SW 1271 (cell line): ENCODE measurements at places on chromosomes 7 and 10.

DNA sequence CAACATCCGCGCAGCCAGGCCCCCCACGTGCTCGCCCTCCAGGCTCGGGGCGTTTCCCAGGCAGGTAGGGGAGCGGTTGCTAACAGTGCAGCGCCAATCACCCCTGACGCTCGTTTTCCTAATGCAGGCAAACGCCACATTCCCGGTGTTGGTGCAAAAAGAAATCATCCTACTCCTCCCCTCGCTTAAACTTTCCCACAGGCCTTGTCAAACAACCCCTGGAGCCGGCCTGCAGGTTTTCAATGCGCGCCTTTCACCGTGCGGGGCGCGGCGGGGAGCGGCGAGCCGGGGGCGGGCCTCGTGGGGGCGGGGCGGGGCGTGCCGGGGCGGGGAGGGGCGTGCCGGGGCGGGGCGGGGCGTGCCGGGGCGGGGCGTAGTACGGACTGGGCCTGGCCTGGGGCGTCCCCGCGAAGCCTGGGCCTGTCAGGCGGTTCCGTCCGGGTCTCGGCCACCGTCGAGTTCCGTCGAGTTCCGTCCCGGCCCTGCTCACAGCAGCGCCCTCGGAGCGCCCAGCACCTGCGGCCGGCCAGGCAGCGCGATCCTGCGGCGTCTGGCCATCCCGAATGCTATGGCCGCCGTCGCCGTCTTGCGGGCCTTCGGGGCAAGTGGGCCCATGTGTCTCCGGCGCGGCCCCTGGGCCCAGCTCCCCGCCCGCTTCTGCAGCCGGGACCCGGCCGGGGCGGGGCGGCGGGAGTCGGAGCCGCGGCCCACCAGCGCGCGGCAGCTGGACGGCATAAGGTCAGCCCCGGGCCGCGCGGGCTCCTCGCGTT, at the start of gene ECHDC3:
Gene ECHDC3, plus strand, starts transcription at position 374 of the 770 bp plus-strand sequence. Its CDS starts 195 bp downstream, at position 569.
- DNase-seq: no peak

DNA sequence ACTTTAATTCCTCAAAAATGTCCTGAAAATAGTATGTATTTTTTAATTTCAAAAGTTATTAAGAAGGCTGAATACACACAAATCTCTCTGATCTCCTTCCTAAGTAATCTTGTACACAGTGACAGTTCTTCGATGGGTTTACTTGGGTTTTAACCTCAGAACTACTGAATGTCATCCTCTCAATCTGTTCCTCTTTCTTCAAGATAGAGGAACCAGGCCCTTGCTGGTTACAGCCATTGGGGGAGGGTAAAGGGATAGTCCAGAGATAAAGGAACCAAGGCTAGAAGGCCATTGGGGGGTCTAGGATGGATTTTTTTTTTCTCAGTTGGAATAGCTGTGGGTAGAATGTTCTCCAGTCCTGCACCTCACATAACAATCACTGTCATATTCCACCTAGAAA, 224.9 kb downstream of the SKIDA1 start:
- no peak for DNase-seq

- DNase-seq: no peak
Measured at GRCh38 chr7:96416599-96416998, 94.7 kb upstream of the SLC25A13 start.

DNA sequence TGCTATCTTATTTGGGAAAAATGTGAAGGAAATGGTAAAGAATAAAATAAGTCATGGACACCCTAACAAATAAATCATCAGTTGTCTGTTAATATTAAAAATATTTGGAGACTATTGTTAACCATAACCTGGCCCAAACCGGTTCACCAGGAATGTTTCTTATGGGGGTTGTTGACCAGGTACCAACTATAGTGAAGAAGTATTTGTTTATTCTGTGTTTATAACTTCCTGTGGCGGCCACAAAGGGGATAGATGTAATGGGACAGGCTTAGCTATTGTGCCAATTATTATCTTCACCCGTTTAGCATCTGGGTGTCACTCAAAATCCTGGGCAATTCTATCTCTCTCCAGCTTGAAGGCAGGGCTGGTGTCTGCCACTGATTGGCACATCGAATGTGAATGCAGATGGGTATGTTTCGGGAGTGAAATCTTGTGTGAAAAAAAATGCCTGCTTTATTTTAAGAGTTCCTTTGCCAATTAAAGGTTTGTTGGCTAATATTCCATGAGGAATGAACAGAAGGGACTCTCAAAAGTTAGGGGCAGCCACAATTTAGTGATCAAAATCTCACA, 500.9 kb downstream of the ARL4A start:
- DNase-seq: no peak

DNA sequence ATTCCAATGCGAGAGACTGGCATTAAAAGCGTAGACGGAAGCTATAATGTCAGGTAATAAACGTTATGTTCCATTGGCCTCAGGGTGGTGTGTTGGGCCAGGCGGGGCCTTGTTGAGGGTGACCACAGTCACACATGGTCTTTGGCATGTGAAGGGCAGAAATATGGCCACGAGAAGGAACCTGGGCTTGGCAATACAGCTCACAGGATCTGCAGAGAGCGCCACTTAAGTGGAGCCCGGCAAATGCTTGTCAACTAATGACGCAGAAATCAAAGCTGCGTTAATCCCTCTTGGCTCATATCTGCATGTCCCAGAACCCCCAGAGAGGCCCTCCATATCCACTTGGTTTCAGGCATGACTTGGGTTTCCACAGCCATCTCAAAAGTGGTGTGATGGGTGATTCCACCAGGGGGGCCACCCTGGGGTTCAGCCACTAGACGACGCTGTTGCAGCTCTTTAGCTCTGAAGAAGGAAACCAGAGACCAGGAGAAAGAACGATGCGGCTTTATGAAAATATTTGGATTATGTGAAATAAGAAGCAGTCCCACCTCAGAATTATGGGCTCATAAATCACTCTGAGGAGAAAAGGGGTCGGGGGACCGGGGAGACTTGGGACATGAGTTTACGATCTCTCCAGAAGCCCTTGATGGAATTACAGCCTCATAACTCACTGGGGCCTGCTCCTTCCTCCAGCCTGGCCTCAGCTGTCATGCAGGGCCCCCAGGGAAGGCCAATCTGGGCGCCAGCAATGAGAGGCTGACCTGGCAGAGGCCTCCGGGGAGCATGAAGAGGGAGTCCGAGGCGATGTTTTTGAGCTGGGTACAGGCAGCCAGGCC, 462.5 kb downstream of the PLXNA4 start:
- no peak for DNase-seq

DNA sequence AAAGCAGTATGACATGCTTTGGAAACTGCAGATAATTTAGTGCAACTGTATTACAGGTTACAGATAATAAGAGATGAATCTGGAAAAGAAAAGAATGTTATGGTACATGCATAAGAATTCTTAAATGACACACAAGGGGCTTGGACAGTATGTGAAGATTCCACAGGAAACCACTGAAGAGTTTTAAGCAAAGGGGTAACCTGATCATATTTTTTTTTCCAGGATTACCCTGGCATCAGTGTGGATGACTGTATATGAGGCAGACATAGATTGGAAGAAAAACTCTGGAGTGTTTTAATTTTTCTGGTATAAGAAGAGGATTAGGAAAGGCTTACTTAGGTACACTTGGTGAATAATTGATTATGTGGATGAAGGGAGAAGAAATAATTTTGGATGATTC, 8.1 kb downstream of the TFPI2 start:
- DNase-seq: no peak

DNA sequence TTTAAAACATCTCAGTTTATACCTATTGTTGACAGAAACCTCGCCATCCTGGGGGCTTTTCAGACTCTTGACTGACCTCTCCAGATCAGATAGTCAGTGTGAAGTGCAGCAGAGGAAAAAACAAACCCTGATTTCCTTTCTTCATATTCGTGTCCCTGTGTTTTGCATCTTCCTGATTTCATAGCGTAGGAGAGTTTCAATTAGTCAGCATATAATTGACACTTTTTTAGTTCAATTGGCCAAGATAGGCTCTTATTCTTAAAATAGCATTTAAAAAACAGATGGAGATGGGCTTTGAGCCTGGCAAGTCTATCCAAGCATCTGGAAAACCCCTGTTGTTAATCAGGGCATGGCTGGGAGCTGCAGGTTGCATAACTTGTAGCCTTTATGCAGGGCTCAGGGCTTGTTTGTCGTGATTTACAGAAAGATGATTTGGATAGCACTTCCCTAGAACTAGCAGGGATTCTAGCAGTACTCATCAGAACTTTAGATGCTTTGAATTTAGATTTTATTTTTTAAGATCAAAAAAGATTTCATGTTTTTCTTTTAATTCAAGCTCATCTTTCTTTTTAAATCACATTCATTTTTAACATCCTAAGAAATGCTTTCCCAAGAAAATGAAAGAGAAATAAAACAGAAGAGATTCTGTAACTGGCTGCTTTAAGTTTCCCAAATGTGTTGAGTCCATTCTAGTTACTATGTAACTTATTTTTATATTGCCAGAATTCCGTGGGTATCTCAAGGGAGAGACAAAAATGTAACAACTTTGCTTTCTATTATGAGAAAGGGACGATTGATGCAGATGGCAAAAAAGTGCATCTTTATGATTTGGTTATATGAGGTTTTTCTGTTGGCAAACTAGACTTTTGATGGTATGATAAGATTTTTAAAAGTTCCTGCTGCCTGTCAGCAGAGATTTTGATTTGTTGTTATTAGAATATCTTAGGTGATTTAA, 270.8 kb upstream of the FZD8 start:
- no peak for DNase-seq

- DNase-seq: no peak
Measured at GRCh38 chr10:88899886-88900285, 19.8 kb downstream of the STAMBPL1 start.

DNA sequence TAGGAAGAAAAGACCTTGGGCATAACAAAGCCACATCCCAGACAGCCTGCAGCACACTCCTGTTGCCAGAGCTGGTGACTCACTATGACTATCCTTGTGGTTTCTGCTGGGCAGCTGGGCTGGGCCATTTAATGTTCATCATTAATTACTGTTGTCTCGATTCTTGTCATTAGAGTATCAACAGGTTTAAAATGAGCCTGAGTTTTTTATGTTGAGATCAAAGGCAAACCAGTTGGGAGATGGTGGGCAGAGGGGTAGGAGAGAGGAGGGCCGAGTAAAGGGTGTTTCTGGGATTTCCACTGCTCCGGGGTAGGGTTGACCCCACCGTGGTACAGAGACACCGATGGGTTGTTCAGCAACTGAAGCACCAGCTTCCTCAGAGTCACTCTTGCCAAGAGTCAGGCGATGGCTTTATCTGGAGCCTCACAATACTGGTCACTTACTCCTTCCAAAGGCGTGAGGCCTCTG, 128.7 kb upstream of the LYZL1 start:
- peak; percentile 72 for DNase-seq

- DNase-seq: no peak
Measured at GRCh38 chr10:29576681-29577080, 58.1 kb downstream of the SVIL start.

DNA sequence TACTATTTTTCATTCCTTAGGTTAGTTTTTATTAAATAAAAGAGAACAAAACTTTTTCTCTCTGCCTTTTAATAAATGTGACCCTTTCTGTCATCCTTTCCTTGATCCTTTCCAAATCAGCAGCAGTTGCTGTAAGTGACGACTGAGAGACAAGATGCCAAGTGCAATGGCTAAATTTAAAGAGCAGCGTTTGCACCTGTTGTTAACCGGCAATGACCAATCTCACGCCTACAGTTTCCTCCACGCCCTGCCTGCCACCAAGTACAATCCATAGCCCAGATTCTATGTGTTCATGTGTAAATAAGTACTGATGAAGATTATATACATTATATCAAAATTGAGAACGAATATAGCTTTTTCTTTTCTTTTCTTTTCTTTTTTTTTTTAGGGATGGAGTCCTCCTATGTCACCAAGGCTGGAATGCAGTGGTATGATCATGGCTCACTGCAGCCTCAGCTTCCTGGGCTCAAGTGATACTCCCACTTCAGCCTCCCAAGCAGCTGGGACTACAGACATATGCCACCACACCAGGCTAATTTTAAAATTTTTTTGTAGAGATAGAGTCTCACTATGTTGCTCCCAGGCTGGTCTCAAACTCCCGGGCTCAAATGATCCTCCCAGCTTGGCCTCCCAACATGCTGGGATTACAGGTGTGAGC, 6.5 kb upstream of the MCU start:
- no peak for DNase-seq

DNA sequence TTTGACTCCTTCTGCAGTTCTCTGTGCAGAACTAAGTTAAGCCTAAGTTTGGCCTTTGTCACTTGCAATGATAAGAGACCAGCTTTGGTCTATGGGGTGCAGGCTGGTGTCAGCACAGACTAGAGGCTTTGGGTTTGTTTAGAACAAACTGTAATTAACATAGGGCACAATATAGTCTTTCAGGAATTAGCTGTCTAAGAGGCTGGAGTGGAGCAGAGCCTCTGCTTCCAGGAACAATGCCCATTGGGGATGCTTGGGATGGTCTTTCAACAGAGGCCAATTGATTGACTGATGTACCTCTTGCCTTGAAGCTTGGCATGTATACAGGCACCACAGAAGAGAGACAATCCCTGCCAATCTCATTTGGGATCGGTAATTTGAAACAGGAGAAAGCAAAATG, 4.7 kb downstream of the SUFU start:
- DNase-seq: no peak
